Natural killer cell (primary cell): ENCODE measurements at places on chromosomes 6 and 20. TPM values are rescaled to one million over a fixed set of nuclear protein-coding genes. Genes with fewer than 3 reads are reported as not detected.

DNA sequence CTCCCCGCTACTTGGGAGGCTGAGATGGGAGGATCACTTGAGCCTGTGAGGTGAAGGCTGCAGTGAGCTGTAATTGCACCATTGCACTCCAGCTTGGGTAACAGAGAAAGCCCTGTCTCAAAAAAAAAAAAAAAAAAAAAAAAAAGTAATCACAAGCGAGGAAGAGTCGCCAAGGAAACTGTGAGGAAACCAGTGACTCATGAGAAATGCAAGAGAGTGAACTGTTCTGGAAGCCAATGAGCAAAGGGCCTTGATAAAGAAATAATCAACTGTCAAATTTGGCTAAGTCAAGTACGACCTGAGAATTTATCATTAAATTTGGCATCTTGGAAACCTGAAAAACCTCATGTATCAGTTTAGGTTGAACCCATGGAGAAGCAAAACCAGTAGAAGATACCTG lies 16.1 kb upstream of the LAMP5 start:
- H3K36me3 ChIP-seq, result no peaks in the 10 kb centered on the region
- H3K27ac ChIP-seq, result no peak overlapping the region
- no peaks in the 10 kb centered on the region for H3K27me3 ChIP-seq

- H3K27ac ChIP-seq, result no peak overlapping the region
- no peaks in the 10 kb centered on the region for H3K36me3 ChIP-seq
- no peaks in the 10 kb centered on the region for H3K4me1 ChIP-seq
- no peak overlapping the region for H3K4me3 ChIP-seq
- DNase-seq, result no peak
Observed at GRCh38 chr6:143949962-143950361, 58.1 kb downstream of the PLAGL1 start.

GRCh38 chr6:155352811-155353210 lies 38.5 kb upstream of the TFB1M start:
- no peak overlapping the region for H3K27ac ChIP-seq
- H3K4me3 ChIP-seq, result no peak overlapping the region
- H3K27me3 ChIP-seq, result no peaks in the 10 kb centered on the region
- no peaks in the 10 kb centered on the region for H3K36me3 ChIP-seq
- no peaks in the 10 kb centered on the region for H3K4me1 ChIP-seq

Gene SLC17A2
- not detected for total RNA-seq

Gene ADGRG6
- not detected for total RNA-seq

Gene C20orf202
- 0.75 TPM for total RNA-seq

Gene ENPP5
- 9.6 TPM for total RNA-seq
